ENCODE measurements at places on chromosomes 11 and 22. TPM values are rescaled to one million over a fixed set of nuclear protein-coding genes. Genes with fewer than 3 reads are reported as not detected.

DNA sequence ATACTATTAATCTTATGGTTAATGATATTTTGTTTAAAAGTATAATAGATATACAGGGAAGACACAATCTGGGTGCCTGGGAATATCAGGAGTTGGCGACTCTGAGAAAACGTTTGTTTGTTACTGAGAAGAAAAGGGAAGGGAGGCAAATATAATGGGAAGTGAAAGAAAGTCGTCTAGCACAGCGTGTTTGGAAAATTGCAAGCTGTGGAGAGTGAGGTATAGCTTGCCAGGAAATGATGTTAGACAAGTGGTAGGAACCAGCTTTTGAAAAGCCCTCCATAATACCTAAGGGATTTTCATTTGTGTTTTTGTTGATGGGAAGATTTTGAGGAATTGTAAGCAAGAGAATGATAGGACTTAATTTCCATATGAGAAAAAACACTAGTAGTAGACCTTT, 322.2 kb downstream of the LUZP2 start:
- no peak for DNase-seq

GRCh38 chr11:75718419-75719339, 1.0 kb downstream of the MOGAT2 start:
- DNase-seq: no peak

DNA sequence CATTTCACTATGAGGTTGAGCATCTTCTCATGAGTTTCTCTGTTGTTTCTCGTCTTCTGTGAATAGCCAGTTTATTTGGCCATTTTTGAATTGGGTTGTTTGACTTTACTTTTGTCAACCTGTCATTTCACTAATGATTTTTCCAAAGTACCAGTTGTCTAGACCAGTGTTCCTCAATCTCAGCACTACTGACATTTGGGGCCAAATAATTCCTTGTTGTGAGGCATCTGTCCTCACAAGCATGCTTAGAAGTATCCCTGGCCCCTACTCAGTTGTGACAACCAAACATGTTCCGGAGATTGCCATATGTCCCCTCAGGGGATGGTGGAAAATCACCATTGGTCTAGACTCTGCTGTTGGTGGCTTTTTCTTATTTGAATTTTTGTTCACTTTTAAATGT, 87.7 kb upstream of the GNAZ start:
- no peak for DNase-seq

DNA sequence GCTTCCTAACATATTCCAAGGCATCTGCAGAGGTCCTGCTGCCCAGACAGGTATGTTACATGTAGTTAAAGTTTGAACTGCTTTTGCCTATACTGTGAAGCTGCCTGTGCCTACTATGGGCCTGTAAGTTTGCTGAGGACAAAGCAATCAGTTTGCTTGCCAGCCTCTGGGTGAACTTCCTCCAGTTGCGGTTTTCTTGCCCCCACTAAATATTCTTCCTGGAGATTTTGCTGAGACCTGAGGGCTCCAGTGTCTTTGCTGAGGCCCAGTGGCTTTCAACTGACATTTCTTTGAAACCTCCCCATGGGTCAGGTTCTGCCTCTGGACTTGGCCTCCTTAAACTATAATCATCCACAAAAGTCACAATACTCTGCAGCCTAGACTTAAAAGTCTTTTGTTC, 29.6 kb upstream of the MMP20 start:
- no peak for DNase-seq

GRCh38 chr11:16738947-16739815, 734 bp downstream of the C11orf58 start:
- DNase-seq: peak; percentile 55

- no peak for DNase-seq
Observed at GRCh38 chr11:1067812-1068496, 6.7 kb upstream of the MUC2 start.

GRCh38 chr11:26878959-26879581, 114.8 kb upstream of the FIBIN start:
- no peak for DNase-seq

GRCh38 chr11:43278193-43278956, 33.4 kb upstream of the API5 start:
- peak; percentile 23 for DNase-seq

GRCh38 chr22:26461188-26461810, 22.3 kb downstream of the HPS4 start:
- DNase-seq: peak; percentile 50

DNA sequence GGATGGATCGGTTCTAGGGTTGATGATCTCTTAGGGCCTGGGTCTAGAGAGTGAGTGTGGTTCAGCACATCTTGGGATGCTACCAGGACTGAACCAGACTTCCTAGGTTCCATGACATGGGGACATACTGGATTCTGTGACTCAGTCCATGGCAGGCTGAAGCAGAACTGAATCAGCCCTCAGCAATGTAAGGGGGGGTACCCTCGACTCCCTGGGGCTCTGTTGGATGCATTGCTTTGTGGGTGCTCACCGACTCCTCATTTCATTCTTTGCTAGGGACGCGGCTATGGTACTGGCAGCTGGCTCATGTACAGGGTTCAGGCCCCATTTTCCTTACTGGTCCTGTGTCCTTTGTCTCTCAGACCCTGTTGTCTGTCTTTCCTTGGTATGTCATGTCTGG, 733 bp upstream of the GRAMD1B start:
- no peak for DNase-seq

DNA sequence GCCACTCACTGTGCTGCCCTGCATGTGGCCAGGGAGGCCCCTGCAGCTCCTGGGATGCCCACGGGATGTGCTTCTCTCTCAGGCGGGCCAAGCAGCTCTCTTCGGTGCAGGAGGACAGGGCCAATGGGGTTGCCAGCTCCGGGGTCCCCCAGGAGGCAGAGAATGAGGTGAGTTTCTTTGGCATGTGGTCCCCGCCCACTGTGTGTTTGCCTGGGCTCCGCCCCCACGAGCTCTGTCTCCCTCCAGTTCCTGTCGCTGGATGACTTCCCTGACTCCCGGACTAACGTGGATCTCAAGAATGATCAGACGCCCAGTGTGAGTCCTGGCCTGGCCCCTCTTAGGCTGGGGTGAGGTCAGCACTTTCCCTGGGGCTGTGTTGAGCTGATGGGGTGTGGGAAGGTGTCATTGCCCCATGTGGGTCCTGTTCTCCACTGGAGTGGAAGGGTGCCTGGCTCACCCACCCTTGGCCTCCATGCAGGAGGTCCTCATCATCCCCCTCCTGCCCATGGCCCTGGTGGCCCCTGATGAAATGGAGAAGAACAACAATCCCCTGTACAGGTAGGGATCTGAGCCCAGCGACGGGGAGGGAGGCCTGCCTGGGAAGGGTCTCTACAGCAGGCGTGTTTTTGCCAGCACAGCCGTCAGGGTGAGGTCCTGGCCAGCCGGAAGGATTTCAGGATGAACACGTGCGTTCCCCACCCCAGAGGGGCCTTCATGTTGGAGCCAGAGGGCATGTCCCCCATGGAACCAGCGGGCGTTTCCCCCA, 7.7 kb downstream of the SCO2 start:
- DNase-seq: no peak

- DNase-seq: no peak
Observed at GRCh38 chr11:129943036-129943435, 47.7 kb upstream of the NFRKB start.

DNA sequence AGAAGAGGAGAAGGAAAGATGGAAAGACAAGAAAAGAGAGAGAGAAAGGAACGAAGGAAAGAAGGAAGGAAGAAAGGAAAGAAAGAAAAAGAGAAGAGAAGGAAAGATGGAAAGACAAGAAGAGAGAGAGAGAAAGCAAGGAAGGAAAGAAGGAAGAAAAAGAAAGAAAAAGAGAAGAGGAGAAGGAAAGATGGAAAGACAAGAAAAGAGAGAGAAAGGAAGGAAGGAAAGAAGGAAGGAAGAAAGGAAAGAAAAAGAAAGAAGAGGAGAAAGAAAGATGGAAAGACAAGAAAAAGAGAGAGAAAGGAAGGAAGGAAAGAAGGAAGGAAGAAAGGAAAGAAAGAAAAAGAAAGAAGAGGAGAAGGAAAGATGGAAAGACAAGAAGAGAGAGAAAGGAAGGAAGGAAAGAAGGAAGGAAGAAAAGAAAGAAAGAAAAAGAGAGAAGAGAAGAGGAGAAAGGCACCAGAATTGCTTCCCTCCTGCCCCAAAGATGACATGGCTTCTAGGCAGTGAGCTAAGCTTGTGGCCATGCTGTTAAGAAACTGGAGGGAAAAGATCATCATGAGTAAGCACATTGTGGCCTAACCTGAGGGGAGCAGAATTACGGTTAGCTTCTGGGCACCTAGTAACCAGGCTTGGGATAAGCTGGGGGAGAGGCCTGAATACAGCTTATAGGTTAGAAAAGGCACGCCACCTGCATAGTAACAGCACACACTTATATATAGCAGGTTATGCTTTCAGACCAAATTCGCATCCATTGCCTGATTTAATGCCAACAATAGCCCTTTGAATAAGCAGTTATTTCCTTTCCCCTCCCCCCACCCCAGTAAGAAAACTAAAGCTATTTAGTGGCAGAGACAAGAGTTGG, 2.3 kb upstream of the ST3GAL4 start:
- peak; percentile 49 for DNase-seq

GRCh38 chr11:79925570-79925969, 484.7 kb upstream of the TENM4 start:
- DNase-seq: no peak

- no peak for DNase-seq
Observed at GRCh38 chr11:86636275-86636674, 36.1 kb downstream of the ME3 start.

- DNase-seq: no peak
Observed at GRCh38 chr22:32794449-32795213, 6.9 kb upstream of the TIMP3 start.

DNA sequence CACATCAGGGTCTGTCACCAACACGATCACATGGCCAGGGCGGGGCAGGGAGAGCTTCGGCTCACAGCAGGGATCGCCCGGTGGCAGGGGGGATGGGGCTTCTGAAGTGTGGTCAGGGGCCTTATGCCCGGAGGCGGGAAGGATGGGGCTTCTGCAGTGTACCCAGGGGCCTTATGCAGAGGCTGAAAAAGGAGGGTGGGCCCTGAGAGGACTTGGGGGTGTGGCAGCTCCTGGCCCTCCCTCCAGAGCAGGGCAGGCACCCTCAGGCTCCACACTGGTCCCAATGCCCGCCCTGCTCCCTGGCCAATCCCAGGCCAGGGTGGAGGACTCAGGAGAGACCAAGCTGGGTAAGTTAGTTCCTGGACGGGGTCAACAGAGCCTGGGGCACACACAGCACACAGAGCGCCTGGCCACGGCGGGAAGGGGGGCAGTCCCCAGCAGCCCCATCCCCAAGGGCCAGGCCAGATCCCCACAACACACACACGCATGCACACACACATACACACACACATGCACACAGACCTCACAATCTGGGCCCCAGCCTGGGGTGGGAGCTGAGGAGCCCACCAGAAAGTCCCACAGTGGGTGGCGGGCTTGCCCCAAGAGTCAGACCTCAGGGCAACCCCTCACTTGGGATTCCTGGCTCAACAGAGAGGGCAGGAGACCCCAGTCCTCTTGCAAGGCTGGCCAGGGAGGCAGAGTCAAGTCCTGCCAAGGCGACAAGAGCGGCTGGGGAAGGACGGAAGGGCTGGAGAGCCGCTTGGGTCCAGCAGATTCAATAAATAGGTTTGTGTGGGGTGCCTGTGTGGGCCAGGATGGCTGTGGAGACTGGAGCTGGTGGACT, 1.1 kb upstream of the CEND1 start:
- no peak for DNase-seq

- no peak for DNase-seq
Observed at GRCh38 chr11:376531-377173, 7.4 kb downstream of the B4GALNT4 start.

- no peak for DNase-seq
Observed at GRCh38 chr11:46588131-46588530, 5.7 kb downstream of the AMBRA1 start.

GRCh38 chr11:119249671-119250010, 43.5 kb downstream of the CBL start:
- DNase-seq: no peak

GRCh38 chr11:122468965-122469364, 186.6 kb upstream of the UBASH3B start:
- DNase-seq: no peak

DNA sequence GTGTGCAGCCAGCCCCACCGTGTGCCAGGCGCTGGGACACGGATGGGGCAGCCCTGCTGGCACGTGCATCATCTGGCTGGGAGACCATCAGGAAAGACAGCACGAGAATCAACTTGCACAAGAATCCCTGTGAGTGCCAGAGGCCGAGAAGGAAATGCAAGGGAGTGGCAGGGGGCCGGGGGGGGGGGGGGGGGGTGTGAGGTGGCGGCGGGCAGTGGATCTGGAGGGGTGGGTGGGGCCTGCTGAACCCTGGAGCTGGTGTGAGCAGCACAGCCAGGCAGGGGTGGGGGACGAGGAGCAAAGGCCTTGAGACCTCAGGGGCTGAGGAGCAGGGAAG, 14.0 kb upstream of the FLRT1 start:
- DNase-seq: no peak

GRCh38 chr11:134207538-134208239, 16.1 kb downstream of the NCAPD3 start:
- peak; percentile 54 for DNase-seq

GRCh38 chr11:43879789-43880639, 617 bp upstream of the ALKBH3 start:
- DNase-seq: no peak

DNA sequence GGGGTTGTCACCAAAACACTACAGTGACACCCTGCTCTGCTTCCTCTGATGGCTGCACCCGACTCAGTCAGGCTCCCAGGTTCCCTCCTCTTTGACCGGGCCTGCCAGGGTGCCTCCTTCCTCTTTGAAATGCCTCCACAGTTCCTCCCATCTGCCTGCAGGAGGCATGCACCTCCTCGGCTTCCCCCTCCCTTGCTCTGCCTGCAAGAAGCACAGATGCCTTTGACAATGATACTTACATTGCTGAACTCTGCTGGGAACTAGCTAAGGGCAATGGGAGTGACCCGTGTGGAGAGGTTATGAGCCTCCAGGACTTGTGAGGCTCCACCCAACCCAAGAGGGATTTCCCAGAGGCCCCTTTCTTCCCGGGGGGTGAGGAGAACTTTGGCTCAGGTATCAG, 674.1 kb downstream of the OPCML start:
- no peak for DNase-seq

DNA sequence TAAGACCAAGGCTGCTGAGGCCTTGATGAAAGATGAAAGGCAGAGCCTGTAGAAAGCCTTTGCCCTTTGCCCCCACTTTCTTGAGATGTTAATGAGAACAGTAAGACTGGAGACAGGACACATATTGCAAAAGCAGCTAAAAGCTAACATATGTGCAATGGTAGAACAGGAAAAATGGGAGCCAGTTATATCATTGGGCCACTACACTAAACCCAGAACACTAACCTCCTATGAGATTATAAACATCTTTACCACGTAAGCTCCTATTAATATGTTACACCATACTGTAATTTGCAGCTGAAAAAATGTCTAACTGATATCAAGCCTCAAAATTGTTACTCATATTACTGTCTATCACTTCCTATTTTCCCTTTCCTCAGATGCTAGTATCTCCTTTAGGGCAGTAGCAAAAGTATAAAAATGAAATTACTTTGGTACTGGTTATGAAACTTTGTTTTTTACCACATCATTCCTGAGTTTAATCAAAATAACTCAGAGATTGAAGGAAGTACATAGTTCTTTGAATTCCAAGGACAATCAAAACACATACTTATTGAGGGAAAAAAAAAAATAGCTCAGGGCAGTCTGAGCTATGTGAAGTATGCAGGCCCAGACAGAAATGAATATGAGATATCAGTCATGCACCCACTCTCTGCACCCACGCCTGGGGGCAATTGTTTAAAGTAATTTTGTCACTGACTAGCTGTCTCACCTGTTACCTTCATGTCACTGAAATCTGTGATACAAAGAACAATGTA, 9.1 kb downstream of the HPS5 start:
- DNase-seq: no peak

The SPDYC gene
- not detected for total RNA-seq

The GAL3ST3 gene
- 0.22 TPM for total RNA-seq

The KCNQ1OT1 gene
- 0.79 TPM for total RNA-seq

The PGA5 gene
- not detected for total RNA-seq

The SLC1A2 gene
- not detected for total RNA-seq

The PLET1 gene
- total RNA-seq: not detected

The OR8H1 gene
- total RNA-seq: not detected

All from lung microvascular endothelial cell (primary cell).